Transverse colon (tissue), 4 donors: ENCODE measurements at places on chromosomes 7 and 10.

- no peak for DNase-seq
These were observed 161.6 kb downstream of the PRKG1 start for GRCh38 chr10:51235865-51236264.

DNA sequence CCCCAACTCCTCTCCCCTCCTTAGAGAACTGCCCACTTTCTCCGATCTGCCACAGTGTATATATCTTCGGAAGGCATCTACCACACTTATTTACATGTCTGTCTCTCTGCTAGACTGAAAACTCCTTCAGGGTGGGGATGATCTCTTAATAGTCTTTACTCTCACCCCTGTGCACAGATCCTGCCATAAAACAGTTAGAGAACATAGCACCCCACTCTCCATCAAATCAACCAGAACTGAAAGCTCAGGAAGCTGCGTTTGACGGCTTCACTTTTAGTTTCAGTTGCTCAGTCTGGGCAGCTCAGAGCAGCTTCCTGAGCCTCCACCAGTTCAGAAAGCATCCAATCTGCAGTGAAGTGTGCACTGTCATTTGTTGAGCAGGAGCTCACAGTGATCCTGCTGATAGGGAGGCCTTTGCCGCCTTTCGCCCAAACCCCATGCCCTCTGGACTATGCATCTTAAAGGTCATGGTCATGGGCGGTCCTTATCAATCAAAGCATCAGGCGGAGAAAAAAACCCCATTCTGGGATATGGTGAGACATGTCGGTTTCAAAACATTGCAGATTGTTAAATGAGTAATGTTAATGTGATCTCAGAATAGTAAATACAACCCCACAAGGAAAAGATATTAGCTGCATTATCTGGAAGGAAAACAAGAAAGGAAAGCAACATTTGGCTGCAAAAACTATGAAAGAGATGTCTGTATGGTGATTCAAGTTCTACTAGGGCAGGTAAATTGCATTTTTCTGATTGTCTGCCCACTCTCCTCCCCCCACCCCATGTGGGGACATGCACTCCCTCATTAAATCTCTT, 167.1 kb upstream of the ADO start:
- DNase-seq = peak; percentile 33

DNA sequence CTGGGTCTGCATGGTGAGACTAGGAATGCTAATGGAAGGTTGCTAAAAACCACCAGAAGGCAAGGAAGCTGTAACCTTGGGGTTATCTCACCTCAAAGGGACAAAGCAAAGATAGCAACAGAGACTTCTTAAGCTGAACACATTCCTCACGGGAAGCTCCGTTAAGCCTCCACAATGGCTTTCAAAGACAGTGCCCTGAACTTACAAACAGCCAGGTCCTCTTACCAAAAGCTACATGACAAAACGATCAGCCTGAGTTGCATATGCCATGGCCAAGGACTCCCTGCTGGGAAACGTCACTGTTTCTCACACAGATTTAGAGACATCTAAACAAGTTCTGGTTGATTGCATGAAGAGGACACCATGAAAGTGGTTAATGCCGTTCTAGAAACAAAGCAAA, 52.7 kb downstream of the HTR5A start:
- no peak for DNase-seq

- peak; percentile 13 for DNase-seq
These were observed at the start of gene MGAM2 for GRCh38 chr7:142111499-142111898. TSS of gene MGAM2 (plus strand) at chr7:142111718. CDS start at chr7:142116874, 5,156 bp downstream.
